Motor neuron (in vitro differentiated cells): ENCODE measurements at places on chromosomes 12 and 14. TPM values are rescaled to one million over a fixed set of nuclear protein-coding genes. Genes with fewer than 3 reads are reported as not detected.

GRCh38 chr12:32843528-32844095 lies 53.0 kb downstream of the PKP2 start:
- ATAC-seq: no peak

- no peak for ATAC-seq
Observed at GRCh38 chr12:108304633-108305032, 34.5 kb downstream of the CMKLR1 start.

DNA sequence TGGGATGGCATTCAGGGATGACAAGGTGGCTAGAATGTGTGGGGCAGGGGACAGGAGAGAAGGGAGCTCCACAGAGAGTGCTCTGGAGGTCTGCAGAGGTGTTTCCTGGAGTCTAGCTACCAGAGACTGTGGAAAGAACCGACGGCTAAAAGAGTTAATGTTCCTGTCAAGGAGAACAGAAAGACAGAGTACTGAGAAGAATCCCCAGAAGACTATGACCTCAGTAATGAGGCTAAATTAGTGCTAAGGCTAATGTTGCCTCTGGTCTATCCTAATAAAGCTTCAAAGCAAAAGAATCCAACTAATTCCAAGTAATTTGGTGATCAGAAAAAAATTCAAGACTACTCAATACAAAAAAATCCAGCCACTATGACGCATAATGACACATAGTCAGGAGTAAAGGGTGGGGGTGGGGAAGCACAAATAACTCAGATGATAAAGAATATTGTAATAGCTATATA lies 44.7 kb downstream of the FERMT2 start:
- no peak for ATAC-seq

GRCh38 chr12:112868459-112869041 lies 38.2 kb upstream of the OAS1 start:
- ATAC-seq: no peak

- ATAC-seq: no peak
Observed at GRCh38 chr12:12975322-12976077, 23.5 kb upstream of the GPRC5D start.

- ATAC-seq: no peak
Observed at GRCh38 chr12:93302331-93303229, 75.1 kb upstream of the NUDT4 start.

DNA sequence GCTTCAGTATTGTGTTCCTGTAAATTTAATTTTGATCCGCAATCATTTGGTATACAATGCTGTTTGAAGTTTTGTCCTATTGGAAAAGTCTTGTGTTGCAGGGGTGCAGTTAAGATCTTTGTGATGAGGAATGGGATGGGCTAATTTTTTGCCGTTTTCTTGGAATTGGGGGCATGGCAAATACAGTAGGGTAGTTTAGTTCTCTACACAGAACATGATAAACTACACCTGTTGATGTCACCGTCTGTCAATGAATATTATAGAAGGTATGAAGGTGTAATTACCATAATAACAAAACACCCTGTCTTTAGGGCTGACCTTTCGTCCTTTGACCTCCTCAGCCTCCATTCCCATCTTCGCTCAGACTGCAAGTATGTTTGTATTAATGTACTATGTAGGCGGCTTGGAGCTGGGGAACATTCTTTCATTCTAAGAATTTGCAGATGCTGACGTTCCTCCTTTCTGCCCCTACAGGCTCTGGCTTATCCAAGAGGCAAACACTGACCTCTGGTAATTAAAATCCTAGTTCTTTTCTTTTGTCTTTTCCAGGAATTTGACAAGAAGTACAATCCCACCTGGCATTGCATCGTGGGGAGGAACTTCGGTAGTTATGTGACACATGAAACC lies 1.7 kb downstream of the DYNLL1 start:
- no peak for ATAC-seq

- ATAC-seq: no peak
Observed at GRCh38 chr14:91261115-91261514, 16.6 kb upstream of the GPR68 start.

- no peak for ATAC-seq
Observed at GRCh38 chr12:1844223-1844622, 23.9 kb downstream of the LRTM2 start.

DNA sequence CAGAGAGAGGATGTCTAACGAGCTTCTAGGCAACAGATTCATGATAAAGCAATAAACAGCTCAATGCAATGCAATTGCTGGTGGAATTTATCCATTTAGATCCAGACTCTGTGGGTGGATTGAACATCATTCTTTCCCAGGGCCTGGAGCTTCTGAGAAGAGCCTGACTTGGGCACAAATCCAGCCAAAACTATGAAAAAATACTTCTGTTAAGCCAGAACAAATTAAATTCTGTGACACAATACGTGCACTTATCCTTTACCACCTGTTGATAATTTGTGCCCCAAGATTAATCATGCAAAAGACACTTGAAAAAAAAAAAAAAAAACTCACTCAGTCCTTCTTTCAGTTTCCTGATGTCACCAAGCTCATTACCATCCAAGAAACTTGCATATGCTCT lies 446.0 kb upstream of the DCN start:
- ATAC-seq: no peak

- ATAC-seq: no peak
Observed at GRCh38 chr14:25658988-25659387, 609.0 kb upstream of the STXBP6 start.

GRCh38 chr14:24368562-24369252 lies 723 bp downstream of the NFATC4 start:
- ATAC-seq: peak; percentile 44

GRCh38 chr12:40647651-40648050 lies 44.6 kb upstream of the CNTN1 start:
- ATAC-seq: no peak

- ATAC-seq: no peak
Observed at GRCh38 chr14:103070263-103070885, 13.0 kb upstream of the CDC42BPB start.

DNA sequence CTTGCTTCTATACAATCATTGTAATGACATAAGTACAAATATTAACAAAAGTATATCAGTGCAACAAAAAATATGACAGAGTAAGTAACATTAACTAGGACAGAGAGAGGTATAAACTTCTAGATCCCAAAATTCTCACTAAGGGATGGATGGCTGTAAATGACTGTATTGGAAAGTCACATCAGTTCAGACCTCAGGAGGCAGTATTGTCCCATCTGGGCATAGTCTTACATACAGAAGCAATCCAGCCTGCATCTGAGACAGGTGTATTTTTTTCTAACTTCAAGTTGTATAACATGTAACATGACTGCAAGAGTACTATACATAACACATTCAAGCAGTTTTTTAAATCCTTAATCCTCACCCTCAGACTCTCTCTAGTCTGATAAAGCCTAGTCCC lies 99.0 kb downstream of the GARIN6 start:
- no peak for ATAC-seq

DNA sequence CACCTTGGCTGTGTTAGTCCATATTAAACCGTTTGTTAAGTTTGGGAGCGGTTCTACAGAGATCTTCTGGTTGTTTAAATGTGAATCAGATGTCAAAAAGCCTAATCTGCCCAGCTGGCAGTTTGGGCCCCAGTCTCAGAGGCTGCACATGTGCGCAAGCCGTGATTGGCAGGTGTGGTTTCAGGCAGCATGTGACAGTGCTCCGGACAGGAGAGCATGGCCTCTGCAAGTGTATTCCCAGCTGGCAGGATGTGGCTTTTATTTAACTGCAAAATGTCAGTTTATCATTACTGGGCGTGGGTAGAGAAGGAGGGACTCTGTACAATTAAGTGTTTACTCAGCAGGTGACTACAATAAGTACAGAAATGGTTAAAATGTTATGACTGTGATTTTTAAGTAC lies 77.5 kb downstream of the PELI2 start:
- peak; percentile 86 for ATAC-seq

- ATAC-seq: no peak
Observed at GRCh38 chr12:109500406-109501185, 23.2 kb downstream of the UBE3B start.

- no peak for ATAC-seq
Observed at GRCh38 chr12:93678779-93679178, 1.6 kb downstream of the CRADD start.

DNA sequence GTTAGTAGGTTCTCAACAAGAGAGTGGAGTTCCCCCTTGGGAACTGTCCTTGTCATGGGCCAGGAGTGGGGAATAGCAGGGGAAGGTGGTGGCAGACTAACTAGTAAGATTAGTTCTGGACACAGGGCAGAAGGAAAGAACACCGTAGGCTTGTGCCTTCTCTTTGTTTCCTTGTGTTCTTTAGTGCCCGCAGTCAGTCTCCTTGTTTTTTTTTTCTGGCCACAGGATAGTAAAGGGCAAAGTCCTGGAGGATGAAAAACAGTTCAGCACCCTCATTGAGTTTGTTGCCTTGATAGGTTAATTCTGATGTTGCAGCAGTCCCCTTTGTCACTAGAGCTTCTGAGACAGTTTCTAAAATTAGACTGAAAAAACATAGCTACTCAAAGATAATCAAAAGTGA lies 8.4 kb downstream of the PEX5 start:
- no peak for ATAC-seq

DNA sequence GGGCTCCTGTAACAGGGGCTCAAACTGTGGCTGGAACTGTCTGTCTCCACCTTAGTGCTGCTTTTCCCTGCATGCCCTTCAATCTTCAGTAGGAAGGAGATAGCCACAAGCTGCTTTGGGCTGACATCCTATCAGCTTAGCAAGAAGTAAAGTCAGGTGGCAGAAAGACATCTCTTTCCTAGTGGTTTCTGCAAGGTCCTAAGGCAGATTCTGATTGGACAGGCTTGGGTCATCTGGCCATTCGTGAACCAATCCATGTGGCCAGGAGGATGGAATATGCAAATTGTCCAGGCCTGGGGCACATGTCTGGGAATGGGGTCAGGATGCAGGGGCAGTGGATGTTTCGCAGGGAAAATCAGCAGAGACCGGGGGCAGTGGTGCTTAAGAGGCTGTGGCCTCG lies 5.2 kb downstream of the RITA1 start:
- peak; percentile 65 for ATAC-seq

DNA sequence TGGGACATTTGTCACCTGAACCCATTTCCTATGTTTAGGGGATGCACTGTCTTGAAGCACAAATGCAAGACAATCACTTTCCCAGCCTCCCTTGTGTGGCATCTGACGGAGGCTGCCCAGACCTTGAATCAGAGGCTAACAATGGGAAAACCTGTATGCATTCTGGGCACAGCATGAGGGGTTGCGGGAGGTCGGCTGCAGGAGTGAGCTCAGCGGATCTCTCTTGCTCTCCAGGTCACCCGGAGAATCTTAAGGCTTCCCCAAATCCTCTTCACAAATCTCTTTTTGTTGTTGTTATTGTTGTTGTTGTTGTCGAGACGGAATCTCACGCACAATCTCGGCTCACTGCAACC lies 15.3 kb downstream of the NFKBIA start:
- ATAC-seq: no peak

- no peak for ATAC-seq
Observed at GRCh38 chr14:70780396-70781075, 28.8 kb downstream of the MAP3K9 start.

DNA sequence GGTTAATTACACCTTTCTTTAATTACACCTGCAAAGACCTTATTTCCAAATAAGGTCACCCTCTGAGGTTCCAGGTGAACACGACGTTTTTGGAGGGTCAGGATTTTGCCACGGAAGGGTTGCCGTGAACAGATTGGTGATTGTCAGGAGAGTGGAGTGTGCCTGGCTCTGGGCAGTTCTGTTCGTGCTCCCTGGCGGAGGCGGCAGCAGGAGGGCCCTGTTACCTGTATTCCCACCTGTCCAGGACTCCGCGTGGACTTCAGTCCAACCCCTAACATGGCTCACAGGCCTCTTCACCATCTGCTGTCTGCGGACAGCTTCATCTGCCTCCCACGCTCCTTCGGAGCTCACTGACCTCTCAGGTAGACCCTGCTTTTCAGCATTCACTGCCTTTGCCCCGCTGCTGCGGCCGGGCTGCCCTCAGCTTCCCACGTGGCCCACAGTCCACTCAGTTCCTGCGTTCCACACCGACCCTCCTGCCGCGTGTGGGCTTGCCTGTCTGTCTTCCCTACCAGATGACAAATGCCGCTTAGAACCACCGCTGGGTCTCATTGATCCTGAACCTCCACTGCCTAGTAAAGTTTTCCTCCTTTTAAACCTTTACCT lies 187.5 kb upstream of the DIO3 start:
- no peak for ATAC-seq

- ATAC-seq: no peak
Observed at GRCh38 chr12:103816663-103817062, 24.4 kb downstream of the NT5DC3 start.

GRCh38 chr12:4723226-4723625 lies 3.0 kb downstream of the GALNT8 start:
- peak; percentile 24 for ATAC-seq

DNA sequence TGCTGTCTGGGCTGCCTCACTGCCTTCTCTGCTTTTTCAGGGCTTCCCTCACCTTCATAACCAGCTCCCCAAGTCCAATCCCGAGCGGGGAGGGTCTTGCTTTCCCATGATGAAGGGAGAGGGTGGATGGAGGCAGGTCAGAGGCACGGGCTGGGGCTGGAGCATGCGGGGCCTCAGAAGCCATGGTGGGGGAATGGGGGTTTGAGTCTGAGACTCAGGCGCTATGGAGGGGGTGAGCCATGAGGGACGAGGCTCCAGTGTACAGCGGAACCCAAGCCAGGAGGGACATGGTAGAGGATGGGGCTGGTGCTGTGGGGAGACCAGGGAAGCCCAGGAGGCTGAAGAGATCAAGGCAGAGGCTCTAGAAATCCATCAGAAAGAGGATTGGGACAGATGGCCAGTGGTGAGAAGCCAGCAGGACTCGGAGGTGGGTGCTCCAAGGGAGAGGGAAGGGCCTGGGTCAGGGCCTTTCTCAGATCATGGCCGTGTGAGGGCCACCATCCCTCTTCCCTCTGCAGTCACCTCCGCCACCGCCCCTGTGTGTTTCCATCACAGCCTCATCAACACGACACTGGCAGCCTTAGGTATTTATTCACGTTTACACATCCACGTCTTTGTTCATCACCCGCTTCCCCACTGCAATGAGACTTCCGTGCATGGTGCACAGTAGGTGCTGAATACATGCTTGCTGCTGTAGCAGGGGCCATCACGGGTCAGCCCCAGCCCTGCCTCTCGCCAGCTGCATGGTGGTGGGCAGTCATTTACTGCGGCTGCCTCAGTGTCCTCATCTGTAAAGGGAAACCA lies 144.7 kb downstream of the ADGRD1 start:
- no peak for ATAC-seq

DNA sequence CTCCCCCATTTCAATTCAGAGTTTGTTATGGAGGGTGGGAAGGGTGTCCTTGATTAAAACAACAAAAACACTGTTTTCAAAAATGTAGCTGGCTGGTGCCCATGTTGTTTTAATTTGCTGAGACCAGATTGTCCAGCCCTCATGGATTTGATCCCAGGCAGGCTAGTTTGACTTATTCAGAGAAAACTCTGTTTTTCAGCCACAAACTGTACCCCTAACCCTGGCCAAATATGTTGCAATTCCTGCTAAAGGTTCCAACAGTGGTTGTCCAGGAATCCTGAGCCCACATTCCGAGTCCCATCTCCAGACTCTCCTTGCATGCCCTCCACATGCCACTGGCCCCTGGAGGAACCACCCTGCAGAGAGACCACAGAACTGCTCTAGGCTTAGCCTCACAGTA lies 36.0 kb downstream of the MAP1LC3B2 start:
- no peak for ATAC-seq

The KIF5A gene
- total RNA-seq: 111 and 132 TPM in 2 replicates

The SYNDIG1L gene
- total RNA-seq: 0.34 TPM in 1 of 2 replicates, not detected in the other

The DUSP16 gene
- 25.0 and 28.6 TPM in 2 replicates for total RNA-seq

The KCNH5 gene
- total RNA-seq: 2.1 and 2.8 TPM in 2 replicates

The CLEC4C gene
- total RNA-seq: 0.73 TPM in 1 of 2 replicates, not detected in the other

The SERPINA12 gene
- not detected in 2 replicates for total RNA-seq

The HNRNPC gene
- 534 and 695 TPM in 2 replicates for total RNA-seq

The TRHDE gene
- total RNA-seq: 1.8 and 2.3 TPM in 2 replicates

The VRTN gene
- total RNA-seq: 0.23 and 0.38 TPM in 2 replicates

The PPFIA2 gene
- 44.2 and 46.0 TPM in 2 replicates for total RNA-seq

The ZNF385A gene
- 4.8 and 5.2 TPM in 2 replicates for total RNA-seq

The P2RX2 gene
- 0.13 and 0.23 TPM in 2 replicates for total RNA-seq

The RPL36AL gene
- 183 and 234 TPM in 2 replicates for total RNA-seq

The RFC5 gene
- 13.2 and 13.4 TPM in 2 replicates for total RNA-seq
